Body of pancreas (tissue), 4 donors: ENCODE measurements at places on chromosomes 5 and 9. TPM values are rescaled to one million over a fixed set of nuclear protein-coding genes. Genes with fewer than 3 reads are reported as not detected.

SMIM33 gene
- not detected for total RNA-seq

PTGR1 gene
- 8.2 TPM for total RNA-seq

NFX1 gene
- total RNA-seq, result 22.1 TPM

ZNF618 gene
- 17.1 TPM for total RNA-seq

OR1Q1 gene
- not detected for total RNA-seq

AK8 gene
- total RNA-seq, result not detected

TEK gene
- 4.9 TPM for total RNA-seq

SPATA31E1 gene
- total RNA-seq, result not detected

C5orf58 gene
- total RNA-seq, result not detected

PCDHB6 gene
- 1.0 TPM for total RNA-seq

GRCh38 chr5:77971776-77972468, 195.8 kb upstream of the TBCA start:
- no peak for DNase-seq
- H3K27me3 ChIP-seq, result peaks cover 6% of the 10 kb centered on the region
- no peak overlapping the region for H3K4me3 ChIP-seq
- H3K27ac ChIP-seq, result no peak overlapping the region
- no peaks in the 10 kb centered on the region for H3K36me3 ChIP-seq
- H3K4me1 ChIP-seq, result peaks cover 17% of the 10 kb centered on the region

- peak; percentile 50 for DNase-seq
- no peaks in the 10 kb centered on the region for H3K27me3 ChIP-seq
- peaks cover 14% of the 10 kb centered on the region for H3K4me1 ChIP-seq
These were observed 724 bp downstream of the SGTB start for GRCh38 chr5:65721050-65721719.

- DNase-seq, result no peak
- no peak overlapping the region for H3K4me3 ChIP-seq
- H3K4me1 ChIP-seq, result no peaks in the 10 kb centered on the region
- H3K27ac ChIP-seq, result no peak overlapping the region
- no peaks in the 10 kb centered on the region for H3K27me3 ChIP-seq
These were observed 43.8 kb downstream of the NR2F1 start for GRCh38 chr5:93626801-93627200.

GRCh38 chr9:68683433-68683832, 21.6 kb upstream of the PIP5K1B start:
- H3K4me1 ChIP-seq, result no peaks in the 10 kb centered on the region
- no peaks in the 10 kb centered on the region for H3K27me3 ChIP-seq
- H3K4me3 ChIP-seq, result no peak overlapping the region
- no peak for DNase-seq
- H3K36me3 ChIP-seq, result no peaks in the 10 kb centered on the region

- no peak overlapping the region for H3K27ac ChIP-seq
- H3K27me3 ChIP-seq, result no peaks in the 10 kb centered on the region
- no peaks in the 10 kb centered on the region for H3K4me1 ChIP-seq
- H3K4me3 ChIP-seq, result no peak overlapping the region
- H3K36me3 ChIP-seq, result no peaks in the 10 kb centered on the region
These were observed 94.7 kb upstream of the RAD23B start for GRCh38 chr9:107188376-107188775.

GRCh38 chr5:154143211-154143641, 47.3 kb upstream of the GALNT10 start:
- H3K27me3 ChIP-seq, result no peaks in the 10 kb centered on the region
- no peak for DNase-seq
- H3K36me3 ChIP-seq, result no peaks in the 10 kb centered on the region
- H3K4me1 ChIP-seq, result no peaks in the 10 kb centered on the region

GRCh38 chr9:3648722-3649246, 123.0 kb upstream of the RFX3 start:
- no peaks in the 10 kb centered on the region for H3K4me1 ChIP-seq
- no peak overlapping the region for H3K4me3 ChIP-seq
- no peaks in the 10 kb centered on the region for H3K36me3 ChIP-seq
- no peaks in the 10 kb centered on the region for H3K27me3 ChIP-seq
- no peak for DNase-seq

DNA sequence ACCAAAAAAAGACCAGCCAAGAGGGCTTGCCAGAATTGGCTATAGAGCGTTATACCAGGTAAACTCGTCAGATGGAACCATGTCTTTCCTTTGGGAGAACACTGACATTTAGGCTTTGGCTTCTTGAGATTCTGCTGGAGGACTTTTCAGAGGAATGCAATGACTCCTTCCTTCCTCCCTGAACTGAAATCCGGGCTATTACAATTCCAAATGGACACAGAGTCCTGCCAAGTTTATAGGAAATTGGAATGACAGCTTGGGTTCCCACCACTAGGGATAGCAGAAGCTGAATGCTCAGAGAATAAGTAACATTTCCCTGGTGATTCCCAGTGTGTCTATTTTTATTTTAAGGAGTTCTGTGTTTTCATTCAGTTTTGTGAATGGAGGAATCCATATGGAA, 143.0 kb downstream of the FGF1 start:
- H3K4me3 ChIP-seq, result no peak overlapping the region
- peak overlapping the region; percentile 8 for H3K27ac ChIP-seq
- no peak for DNase-seq
- no peaks in the 10 kb centered on the region for H3K4me1 ChIP-seq
- H3K36me3 ChIP-seq, result no peaks in the 10 kb centered on the region

GRCh38 chr5:69368458-69369339, 621 bp downstream of the AK6 start:
- H3K4me1 ChIP-seq, result peaks cover 25% of the 10 kb centered on the region
- peak overlapping the region; percentile 62 for H3K4me3 ChIP-seq
- H3K27ac ChIP-seq, result peak overlapping the region; percentile 91

GRCh38 chr5:45795458-45795857, 99.3 kb upstream of the HCN1 start:
- H3K36me3 ChIP-seq, result no peaks in the 10 kb centered on the region
- no peak overlapping the region for H3K4me3 ChIP-seq
- no peak for DNase-seq
- no peak overlapping the region for H3K27ac ChIP-seq

GRCh38 chr5:41218929-41219657, 5.8 kb upstream of the C6 start:
- DNase-seq, result no peak
- peaks cover 18% of the 10 kb centered on the region for H3K4me1 ChIP-seq
- no peaks in the 10 kb centered on the region for H3K27me3 ChIP-seq
- H3K4me3 ChIP-seq, result no peak overlapping the region
- no peak overlapping the region for H3K27ac ChIP-seq

GRCh38 chr5:95938347-95938746, 23.3 kb downstream of the ELL2 start:
- no peak for DNase-seq
- no peak overlapping the region for H3K4me3 ChIP-seq
- no peak overlapping the region for H3K27ac ChIP-seq
- H3K36me3 ChIP-seq, result no peaks in the 10 kb centered on the region

GRCh38 chr5:112226215-112226614, 192.9 kb downstream of the EPB41L4A start:
- H3K4me3 ChIP-seq, result no peak overlapping the region
- H3K4me1 ChIP-seq, result peaks cover 40% of the 10 kb centered on the region
- no peaks in the 10 kb centered on the region for H3K36me3 ChIP-seq

DNA sequence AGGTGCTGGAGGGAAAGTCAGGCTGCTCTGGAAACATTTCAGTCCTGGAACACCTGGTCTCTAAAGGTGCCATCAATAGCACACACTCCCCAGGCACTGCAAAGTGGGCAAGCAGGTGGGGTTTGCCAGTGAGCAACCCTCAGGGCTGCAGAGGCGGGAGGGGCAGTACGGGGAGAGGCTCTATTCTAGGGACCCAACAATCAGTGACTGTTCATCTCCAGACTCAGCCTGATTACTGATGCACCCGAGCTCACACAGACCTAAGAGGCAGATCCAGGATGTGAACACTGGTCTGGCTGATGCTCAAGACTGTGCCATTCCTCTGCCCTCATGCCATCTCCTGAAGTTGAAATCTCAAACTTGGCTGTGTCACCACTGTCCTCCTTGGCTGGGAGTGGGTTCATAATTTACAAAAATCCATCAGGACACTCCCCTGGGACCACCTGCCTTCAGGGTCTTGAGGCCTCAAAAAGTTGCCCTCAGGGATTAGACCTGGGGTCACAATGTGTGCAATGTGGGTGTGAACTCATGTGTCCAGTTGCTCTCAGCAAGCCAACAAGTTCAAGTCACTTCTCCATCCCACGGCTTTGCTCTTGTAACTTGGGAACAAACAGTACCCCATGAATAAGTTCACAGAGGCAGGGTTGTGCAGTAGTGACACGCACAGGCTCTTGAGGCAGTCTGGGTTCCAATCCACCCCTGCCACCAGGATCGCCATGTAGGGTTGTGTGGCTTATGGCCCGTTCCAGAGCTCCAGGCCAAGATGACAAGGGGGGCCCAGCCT, 19.9 kb upstream of the KCNMB1 start:
- H3K4me1 ChIP-seq, result no peaks in the 10 kb centered on the region
- DNase-seq, result no peak
- no peak overlapping the region for H3K27ac ChIP-seq
- no peaks in the 10 kb centered on the region for H3K36me3 ChIP-seq

GRCh38 chr9:89137542-89138462, 40.8 kb downstream of the SHC3 start:
- H3K4me1 ChIP-seq, result no peaks in the 10 kb centered on the region
- H3K27me3 ChIP-seq, result no peaks in the 10 kb centered on the region
- peak; percentile 19 for DNase-seq
- no peak overlapping the region for H3K4me3 ChIP-seq

DNA sequence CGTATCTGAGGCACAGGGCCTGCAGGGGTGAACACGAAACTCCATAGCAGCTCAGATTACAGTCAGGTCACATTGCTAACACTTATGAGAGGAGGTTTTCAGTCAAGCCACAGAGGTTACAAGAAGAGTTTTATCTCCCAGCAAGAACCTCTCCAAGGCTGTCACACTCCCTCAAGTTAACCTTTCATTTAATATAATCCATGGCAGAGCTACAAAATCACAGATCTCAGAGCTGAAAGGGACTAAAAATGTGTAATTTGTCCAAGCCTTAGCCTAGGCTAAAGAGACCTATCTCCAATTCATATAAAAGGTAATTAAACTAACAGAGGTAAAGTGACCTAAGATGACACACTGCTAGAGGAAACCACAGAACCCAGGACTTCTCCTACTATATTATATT, 57.2 kb downstream of the MLANA start:
- H3K27ac ChIP-seq, result peak overlapping the region; percentile 17
- DNase-seq, result no peak
- H3K4me3 ChIP-seq, result no peak overlapping the region
- H3K4me1 ChIP-seq, result peaks cover 27% of the 10 kb centered on the region
- no peaks in the 10 kb centered on the region for H3K27me3 ChIP-seq

DNA sequence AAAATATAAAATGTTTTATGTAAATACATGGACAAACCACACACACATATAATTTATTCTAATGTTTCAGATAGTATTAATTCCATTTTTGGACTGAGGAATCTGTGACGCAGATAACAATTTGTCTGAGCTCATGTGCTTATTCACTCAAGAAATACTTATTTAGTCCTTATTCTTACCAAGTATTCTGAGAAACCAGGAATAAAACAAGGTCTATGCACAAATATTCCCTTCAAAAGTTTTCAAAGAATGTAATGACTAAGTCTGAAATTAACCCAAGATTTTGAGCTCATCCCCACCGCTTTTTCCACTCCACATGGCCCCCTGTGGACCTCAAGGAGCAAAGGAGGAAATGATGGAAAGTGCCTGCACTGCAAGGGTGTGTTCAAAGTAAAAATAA, 1022.3 kb downstream of the EFNA5 start:
- H3K4me3 ChIP-seq, result no peak overlapping the region
- H3K4me1 ChIP-seq, result no peaks in the 10 kb centered on the region
- DNase-seq, result no peak
- no peaks in the 10 kb centered on the region for H3K36me3 ChIP-seq
- H3K27ac ChIP-seq, result no peak overlapping the region
- no peaks in the 10 kb centered on the region for H3K27me3 ChIP-seq

- no peak overlapping the region for H3K27ac ChIP-seq
- no peak overlapping the region for H3K4me3 ChIP-seq
- no peaks in the 10 kb centered on the region for H3K27me3 ChIP-seq
These were observed 92.5 kb downstream of the ATPSCKMT start for GRCh38 chr5:10157085-10157669.

- H3K27me3 ChIP-seq, result no peaks in the 10 kb centered on the region
- H3K36me3 ChIP-seq, result no peaks in the 10 kb centered on the region
- DNase-seq, result no peak
These were observed 12.0 kb downstream of the RAB14 start for GRCh38 chr9:121189660-121190059.

GRCh38 chr9:80407220-80407619, 835.5 kb downstream of the TLE4 start:
- no peaks in the 10 kb centered on the region for H3K4me1 ChIP-seq
- H3K4me3 ChIP-seq, result no peak overlapping the region
- DNase-seq, result no peak
- no peaks in the 10 kb centered on the region for H3K36me3 ChIP-seq
- no peaks in the 10 kb centered on the region for H3K27me3 ChIP-seq
